ENCODE measurements at places on chromosomes 2 and 18.

DNA sequence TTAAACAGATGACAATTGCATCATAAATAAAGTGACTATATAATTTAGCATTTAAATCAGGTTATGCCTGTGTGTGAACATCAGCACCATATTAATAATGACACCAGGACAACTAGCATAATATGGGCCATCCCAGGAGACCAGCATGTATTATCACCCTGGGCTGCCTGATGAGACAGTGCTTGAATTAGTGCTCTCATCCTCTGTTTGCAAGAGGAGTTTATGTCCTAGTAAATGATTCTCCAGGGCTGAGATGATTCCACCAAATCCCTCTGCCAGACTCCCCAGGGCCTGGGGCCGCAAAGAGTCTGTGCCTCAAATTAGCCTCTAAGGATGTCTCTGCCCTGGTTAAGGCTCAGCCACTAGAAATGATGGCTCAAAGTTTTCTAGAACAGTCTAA, 97.7 kb downstream of the SGPP2 start:
- DNase-seq = no peak

- no peak for DNase-seq
Measured at GRCh38 chr2:61604433-61604832, 66.3 kb upstream of the XPO1 start.

DNA sequence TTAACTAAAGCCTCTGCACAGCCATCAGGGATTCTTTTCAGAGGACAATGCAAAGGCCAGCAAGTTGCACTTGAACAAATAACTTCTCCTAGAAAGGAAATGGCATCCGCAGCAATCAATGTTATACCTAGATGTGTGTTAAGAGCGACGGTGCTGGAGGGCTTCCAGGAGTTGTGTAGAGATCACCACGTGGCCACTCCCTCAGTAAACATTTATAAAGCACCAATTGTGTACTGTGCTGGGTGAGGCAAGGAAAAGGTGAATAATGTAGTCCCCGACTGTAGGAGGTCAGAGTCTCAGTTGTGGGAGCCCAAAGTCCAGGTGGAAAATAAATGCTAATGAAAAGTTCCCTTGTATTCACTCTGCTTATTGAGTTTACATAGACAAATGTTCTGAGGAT, 135.0 kb downstream of the ALK start:
- DNase-seq = no peak

- no peak for DNase-seq
Measured at GRCh38 chr2:188303363-188304031, 11.8 kb downstream of the GULP1 start.

DNA sequence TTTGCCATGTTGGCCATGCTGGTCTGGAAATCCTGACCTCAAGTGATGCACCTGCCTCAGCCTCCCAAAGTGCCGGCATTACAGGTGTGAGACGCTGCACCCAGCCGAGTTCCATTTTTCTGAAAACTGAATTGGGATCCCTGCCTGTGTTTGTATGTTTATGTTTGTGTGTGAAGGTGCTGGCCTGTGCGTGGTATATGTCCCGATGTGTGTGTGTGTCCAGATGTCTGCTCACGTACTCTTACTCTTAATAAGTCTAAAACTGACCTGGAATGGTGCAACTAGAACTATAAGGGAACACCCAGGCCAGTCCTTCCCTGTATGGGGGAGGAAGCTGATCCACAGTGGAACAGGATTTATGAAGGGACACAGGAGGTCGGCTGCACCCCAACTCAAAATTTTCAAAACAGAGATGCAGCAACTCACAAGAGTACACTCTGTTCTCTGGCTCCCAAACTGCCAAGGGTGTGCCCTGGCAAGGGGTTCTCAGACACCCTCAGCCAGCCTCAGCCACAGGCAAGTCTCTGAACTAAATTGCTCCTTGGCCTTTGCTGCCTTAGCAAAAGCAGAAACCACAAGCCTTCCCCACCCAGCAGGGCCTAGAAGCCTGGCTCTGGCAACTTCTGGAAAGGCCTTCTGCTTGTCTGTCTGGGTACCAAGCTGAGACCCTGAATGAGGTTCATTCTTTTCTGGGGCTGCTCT, 36.5 kb downstream of the RHOB start:
- DNase-seq = no peak

DNA sequence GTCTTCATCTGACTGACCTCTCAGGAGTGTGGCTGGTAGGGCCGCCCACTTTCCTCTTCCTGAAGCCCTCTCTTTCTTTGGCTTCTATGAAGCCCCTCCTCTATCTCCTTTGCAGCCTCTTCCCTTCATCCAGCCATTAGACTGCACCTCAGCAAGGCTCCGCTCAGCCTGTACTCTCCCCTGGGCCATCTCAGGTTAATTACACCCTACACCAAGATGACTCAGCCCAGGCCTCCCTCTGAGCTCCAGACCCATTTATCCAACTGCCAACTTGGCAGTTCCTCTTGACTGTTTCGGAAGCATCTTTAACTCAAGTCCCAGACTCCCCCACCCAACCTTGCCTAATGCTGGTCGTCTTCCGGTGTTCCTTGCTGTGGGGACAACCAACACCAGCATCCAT, 5.8 kb upstream of the WNT6 start:
- DNase-seq = no peak

DNA sequence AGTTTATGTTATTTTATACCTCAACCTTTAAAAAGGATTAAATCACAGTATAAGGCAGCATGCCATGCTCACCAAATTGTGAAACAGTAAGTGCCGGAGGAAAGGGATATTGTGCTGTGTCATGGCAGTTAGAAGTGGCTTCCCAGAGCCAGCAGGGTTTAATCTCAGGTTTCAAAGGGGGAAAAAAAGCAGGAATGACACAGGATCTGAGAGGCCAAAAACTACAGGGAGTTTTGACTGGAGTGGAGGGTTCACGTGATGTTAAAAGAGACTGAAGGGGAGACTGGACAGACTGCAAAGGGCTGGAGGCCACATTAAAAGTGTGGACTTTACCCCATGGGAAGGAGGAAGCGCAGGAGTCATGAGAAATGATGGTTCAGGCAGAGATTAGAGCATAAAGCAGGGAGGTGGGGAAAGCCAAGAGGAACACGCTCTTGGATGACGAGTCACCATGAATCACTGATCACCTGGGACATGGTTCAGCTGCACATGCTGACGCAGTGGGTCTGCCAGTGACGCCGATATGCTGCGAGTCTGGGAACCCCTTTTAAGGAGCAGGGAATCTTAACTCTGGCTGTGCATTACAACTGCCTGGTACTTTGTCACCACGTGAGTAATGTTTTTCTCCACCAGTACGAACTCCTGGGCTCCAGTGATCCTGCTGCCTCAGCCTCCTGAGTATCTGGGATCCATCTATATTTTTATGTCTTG, 6.1 kb downstream of the CHMP1B start:
- DNase-seq = no peak

GRCh38 chr2:74290466-74291217, 52.6 kb downstream of the SLC4A5 start:
- DNase-seq = no peak

DNA sequence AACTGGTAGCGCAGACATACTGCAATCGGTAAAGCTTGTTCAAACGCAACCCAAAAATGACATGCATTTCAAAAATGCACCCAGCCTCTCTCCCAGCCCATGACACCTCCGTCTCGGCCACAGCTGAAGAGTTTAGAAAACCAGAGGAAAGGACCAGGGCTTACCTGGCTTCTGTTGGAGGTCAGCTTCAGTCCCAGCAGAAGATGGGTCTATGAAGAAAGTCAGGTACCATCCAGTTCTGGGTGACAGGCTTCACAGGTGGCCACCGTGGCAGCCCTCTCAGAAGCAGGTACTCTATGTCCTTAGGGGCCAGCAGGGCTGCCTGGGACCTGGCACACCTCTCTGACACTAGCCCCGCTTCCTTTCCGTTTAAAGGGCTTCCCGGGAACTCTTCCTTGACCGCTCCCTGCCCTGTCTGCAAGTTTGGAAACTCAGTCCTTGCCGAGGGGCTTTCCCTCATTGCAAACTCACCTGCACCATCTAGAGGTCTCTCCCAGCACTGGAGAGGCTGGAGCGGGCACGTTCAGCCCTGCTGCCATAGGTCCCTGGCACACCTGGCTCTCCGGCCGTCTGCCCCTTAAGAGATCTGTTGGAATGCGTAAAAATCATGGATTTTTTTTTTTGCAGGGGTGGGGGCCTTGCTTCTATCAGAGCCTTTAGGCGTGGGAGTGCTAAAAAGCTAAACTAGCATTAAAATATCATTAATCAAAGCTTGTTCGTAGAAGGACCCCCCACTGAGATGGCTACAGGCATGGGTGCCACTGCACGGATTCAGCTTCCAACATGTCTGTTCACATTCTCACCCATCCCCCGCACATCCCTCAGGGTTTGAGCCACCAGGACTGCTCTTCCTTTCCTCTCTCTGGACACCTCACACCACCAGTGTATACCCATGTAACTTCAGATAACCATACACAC, at the start of gene EDAR:
Gene EDAR, minus strand, starts transcription at position 425 of the 918 bp plus-strand sequence. CDS start 58,206 bp downstream, outside the sequence.
- peak; percentile 18 for DNase-seq

DNA sequence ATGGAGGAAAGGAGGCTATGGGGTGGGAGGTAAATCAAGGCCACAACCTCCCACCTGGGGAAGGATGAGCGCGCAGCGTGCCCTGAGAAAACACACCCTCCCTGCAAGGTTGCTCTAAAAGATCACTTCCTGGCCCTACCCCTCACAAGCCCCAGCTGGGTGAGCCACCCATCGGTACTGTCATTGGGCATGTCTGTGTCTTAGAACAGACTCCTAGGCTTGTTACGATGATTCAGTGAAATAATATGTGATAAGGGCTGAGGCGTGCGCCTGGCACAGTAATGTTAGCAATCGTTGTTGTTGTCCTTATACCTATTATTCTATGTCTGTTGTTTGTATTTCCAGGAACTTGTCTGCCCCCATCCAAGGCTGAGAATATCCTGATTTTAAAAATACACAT, 175.1 kb downstream of the ZFP36L2 start:
- DNase-seq = no peak

GRCh38 chr2:6824962-6825361, 40.7 kb downstream of the CMPK2 start:
- no peak for DNase-seq

DNA sequence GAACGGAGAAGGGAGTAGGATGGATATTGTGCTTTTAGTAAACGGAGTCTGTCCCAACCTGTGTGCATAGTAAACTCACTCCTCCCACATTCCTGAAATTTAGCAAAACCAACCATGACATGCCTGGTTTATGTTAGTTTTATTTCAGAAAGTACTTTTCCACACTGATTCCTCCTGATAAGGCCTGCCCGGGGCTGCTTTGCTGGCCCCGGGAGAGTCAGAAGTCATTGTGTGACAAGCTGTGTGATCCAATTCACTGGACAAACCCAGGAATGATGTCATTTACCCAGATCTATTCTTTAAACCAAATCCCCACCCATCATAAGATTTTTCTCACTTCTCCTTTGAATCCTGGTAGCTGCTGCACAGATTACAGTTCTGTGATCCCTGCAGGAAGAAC, 109.0 kb downstream of the SETBP1 start:
- no peak for DNase-seq

GRCh38 chr18:35933982-35934381, 38.5 kb upstream of the RMP24 start:
- DNase-seq = no peak

DNA sequence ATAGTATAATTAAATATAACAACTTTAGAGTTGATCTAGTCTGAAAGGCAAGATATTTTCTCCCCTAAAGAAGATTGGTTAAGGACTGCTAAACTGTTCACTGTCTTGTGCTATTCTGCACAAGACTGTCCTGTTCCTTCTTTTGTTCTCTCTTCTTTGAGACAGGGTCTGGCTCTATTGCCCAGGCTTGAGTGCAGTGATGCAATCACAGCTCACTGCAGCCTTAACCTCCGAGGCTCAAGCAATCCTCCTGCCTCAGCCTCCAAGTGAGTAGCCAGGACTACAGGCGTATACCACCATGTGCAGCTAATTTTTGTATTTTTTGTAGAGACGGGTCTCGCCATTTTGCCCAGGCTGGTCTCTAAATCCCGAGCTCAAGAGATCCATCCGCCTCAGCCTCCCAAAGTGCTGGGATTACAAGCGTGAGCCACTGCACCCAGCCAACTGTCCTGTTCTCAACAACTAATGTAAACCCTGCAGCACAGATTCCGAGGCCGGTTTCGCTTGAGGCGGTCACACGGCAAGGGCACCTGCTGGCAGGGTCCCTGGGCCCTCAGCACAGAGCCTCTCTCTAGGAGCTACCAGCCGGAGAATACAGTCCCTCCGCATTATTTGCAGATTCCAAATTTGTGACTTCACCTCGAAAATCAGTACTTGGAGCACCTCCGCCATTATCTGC, 16.4 kb downstream of the PXDN start:
- DNase-seq = no peak

- DNase-seq = peak; percentile 81
Measured at GRCh38 chr18:72544092-72544886, at the start of gene CBLN2. TSS of gene CBLN2 (minus strand) at chr18:72544342. CDS start at chr18:72542160, 2,182 bp downstream.

- DNase-seq = peak; percentile 88
Measured at GRCh38 chr18:62710417-62710816, 4.9 kb upstream of the PHLPP1 start.

- DNase-seq = no peak
Measured at GRCh38 chr18:40380686-40381439, 1574.2 kb upstream of the PIK3C3 start.

DNA sequence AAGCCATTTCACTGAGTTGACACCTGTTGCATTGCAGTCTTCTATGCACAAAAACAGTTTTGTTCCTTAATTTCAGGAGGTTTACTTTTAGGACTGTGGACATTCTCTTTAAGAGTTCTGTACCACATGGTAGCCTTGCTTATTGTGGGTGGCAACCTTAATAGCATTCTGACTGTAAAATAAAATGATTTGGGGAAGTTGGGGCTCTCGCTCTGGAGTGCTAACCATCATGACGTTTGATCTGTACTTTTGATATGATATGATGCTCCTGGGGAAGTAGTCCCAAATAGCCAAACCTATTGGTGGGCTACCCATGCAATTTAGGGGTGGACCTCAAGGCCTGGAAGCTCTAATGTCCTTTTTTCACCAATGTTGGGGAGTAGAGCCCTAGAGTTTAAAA, 3.4 kb downstream of the CTLA4 start:
- DNase-seq = no peak

GRCh38 chr18:3055186-3055728, 42.3 kb upstream of the LPIN2 start:
- no peak for DNase-seq

DNA sequence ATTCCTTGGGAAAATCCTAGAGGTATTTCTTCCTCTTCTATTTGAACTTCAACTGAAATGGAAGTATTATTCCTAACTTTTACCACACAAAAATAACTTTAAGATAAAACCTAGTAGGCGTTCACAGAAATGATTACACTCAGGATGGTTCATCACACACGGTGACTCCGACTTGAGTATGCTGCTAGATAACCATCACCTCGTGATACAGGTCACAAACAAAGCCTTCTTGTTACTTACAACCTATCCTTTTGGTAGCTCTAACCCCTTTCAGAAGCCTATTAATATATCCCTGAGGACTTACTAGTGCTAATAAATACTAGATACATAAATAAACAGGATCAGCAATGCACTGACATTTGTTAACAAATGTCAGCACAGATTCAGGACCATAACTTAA, 101.0 kb upstream of the DNER start:
- no peak for DNase-seq

DNA sequence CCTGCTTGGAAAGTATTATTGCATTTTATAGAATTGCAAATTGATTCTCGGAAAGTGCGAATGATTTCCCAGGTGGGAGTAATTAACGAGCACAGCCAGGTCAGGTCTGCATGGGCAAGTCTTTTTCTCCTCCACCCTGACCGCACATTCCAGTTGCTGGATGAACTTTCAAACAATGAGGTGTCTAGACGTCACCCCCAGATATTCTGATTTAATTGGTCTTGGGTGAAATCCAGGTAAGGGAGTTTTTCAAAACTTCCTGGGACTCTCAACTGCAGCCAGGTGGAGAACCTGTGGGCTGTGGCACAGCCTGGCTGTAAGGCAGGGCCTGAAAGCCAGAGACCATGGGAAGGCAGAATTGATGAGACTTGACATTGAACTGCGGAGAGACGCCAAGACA, 15.9 kb upstream of the RNF152 start:
- no peak for DNase-seq
